A549 treated with Mapracorat at 1 μM for 4 hours (cell line): ENCODE measurements at places on chromosomes 3 and 15. TPM values are rescaled to one million over a fixed set of nuclear protein-coding genes. Genes with fewer than 3 reads are reported as not detected.

Gene FILIP1L
- 0.08 to 0.29 TPM (median 0.21 TPM) in 5 replicates for total RNA-seq

Gene TM4SF18
- total RNA-seq: 33.6 to 37.3 TPM (median 34.3 TPM) in 5 replicates

Gene SEMA5B
- 0.15 to 0.66 TPM (median 0.33 TPM) in 5 replicates for total RNA-seq

Gene AHSG
- total RNA-seq: 0.08 to 0.11 TPM in 2 of 5 replicates, not detected in the others

Gene NRG4
- total RNA-seq: 0.44 to 1.3 TPM (median 0.73 TPM) in 5 replicates

Gene CADM2
- 0.11 to 0.57 TPM (median 0.28 TPM) in 5 replicates for total RNA-seq
